Peyer's patch (tissue), 4 donors: ENCODE measurements at places on chromosomes 11 and 22. TPM values are rescaled to one million over a fixed set of nuclear protein-coding genes. Genes with fewer than 3 reads are reported as not detected.

The EXPH5 gene
- 8.0 TPM for total RNA-seq

The TCN2 gene
- 248 TPM for total RNA-seq

The SYT8 gene
- total RNA-seq = 57.6 TPM

The SAA2 gene
- not detected for total RNA-seq

The RBM14 gene
- total RNA-seq = 91.4 TPM

The KDM4E gene
- not detected for total RNA-seq

The OR52D1 gene
- not detected for total RNA-seq

The SLC29A2 gene
- total RNA-seq = 21.6 TPM

The NXPE4 gene
- total RNA-seq = not detected

The OLFML1 gene
- total RNA-seq = 2.3 TPM

The GAL3ST3 gene
- total RNA-seq = not detected

The DAGLA gene
- total RNA-seq = 12.9 TPM

The SLC7A4 gene
- 3.3 TPM for total RNA-seq

The MUC15 gene
- not detected for total RNA-seq

The CD3E gene
- 6.6 TPM for total RNA-seq
